Activated T-helper 17 cell treated with anti-CD3 and anti-CD28 coated beads, Interleukin-2, amount 50 U/mL, for 72 hours (primary cell): ENCODE measurements at places on chromosomes 13 and 19.

GRCh38 chr19:50815439-50815838 lies 8.1 kb downstream of the KLK1 start:
- ATAC-seq = no peak

- ATAC-seq = no peak
Observed at GRCh38 chr19:18774782-18775444, 16.2 kb downstream of the COMP start.

DNA sequence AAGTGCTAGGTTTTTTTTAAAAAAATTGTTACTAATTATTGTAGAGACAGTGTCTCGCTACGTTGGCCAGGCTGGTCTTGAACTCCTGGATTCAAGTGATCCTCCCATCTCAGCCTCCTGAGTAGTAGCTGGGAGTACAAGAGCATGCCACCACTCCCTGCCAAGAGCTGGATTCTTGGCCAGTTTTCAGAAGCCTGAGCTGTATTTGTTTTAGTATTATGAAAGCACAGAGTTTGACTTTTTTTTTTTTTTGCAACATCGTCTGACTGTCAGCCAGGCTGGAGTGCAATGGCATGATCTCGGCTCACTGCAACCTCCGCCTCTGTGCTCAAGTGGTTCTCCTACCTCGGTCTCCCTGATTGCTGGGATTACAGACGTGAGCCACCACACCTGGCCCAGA lies 7.0 kb downstream of the ARMC6 start:
- ATAC-seq = no peak

- no peak for ATAC-seq
Observed at GRCh38 chr13:98275681-98276171, 98.7 kb upstream of the RNF113B start.

DNA sequence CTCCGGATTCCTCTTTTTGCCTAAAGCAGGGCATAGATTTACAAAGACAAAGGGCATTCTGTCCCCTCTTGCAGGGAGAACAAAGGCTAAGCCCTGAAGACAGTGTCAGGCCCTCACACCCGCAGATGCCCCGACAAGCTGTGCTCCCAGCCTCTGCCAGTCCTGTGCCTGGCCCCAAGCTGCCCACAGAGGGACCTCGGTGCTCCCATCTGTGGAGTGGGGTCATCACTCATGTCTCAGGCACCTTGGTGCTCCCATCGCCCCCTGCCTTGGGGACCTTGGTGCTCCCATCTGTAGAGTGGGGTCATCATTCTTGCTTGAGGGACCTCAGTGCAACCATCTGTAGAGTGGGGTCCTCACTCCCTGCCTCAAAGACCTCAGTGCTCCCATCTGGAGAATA lies 24.3 kb downstream of the C13orf46 start:
- ATAC-seq = no peak
